NCI-H510A (cell line): ENCODE measurements at places on chromosomes 6 and 20.

DNA sequence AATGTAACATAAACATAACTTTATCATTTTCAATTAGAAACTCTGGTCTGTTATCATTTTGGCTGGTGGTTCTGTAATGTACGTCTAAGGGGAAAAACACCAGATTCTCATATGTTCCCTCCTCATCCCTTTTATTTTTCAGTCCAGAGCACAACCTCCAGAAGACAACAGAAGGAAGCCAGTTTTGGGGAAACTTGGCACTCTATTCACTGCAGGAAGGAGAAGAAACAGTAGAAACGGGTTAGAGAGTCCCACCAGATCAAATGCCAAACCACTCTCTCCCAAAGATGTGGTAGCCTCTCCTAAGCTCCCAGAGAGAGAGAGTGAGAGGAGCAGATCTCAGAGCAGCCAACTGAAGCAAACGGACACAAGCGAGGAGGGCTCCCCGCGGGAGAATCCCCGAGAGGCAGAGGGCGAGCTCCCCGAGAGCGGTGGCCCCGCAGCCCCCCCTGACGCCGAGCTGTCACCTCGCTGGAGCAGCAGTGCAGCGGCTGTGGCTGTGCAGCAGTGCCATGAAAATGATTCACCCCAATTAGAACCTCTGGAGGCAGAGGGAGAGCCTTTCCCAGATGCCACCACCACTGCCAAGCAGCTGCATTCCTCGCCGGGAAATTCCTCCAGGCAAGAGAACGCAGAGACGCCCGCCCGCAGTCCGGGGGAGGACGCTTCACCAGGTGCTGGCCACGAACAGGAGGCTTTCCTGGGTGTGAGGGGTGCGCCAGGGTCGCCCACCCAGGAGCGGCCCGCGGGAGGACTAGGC is 117.8 kb downstream of the RTN4IP1 start:
- DNase-seq, result no peak

GRCh38 chr6:138597336-138597735 is 98.0 kb upstream of the NHSL1 start:
- no peak for DNase-seq

DNA sequence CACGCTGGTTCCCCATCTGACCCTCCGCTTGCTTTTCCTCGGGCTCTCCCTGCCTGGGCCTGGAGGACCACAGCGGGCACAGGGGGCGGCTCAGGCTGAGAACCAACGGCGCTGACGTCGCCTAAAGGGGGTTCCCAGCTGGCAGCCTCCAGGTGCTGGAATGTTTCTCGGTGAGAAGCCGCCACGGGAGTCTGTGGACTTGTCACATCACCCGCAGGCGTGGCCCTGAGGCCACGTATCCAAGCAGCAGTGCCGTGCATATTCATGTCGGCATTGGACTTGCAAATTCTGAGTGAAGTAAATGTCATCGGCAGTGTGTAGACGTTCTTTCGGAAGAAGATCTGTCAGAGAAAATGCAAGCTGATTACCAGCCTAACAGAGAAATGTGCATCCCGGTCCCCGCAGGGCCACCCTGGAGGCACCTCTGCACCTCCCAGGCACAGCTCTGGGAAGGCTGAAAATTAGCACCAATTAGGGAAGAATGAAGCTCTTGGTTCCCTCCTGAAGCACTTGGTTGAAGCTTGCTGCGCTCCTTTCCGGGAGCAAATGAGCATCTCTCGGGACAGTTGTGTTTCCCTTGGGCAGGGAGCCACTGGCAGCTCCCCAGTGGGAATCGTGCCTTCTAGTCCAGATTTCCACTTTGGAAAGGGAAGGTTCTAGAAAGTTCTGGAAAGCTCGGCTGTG is 24.3 kb downstream of the NTSR1 start:
- DNase-seq, result no peak

DNA sequence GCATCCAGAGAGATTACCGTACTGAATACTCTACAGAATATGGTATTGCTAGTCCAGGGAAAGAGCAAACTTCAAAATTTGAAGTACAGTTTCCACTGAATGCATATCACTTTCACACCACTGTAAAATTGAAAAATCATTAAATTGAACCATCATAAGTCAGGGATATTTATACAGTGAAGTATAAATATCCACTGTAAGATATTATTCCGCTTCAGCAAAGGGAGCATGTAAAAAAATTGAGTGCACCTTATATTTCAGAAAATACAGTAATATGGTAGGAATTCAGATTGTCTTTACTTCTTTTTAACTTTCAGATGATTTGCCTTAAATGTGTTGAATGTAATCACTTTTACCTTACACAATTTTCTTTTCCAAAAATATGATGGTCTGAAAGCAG is 60.9 kb upstream of the TXNDC5 start:
- no peak for DNase-seq

DNA sequence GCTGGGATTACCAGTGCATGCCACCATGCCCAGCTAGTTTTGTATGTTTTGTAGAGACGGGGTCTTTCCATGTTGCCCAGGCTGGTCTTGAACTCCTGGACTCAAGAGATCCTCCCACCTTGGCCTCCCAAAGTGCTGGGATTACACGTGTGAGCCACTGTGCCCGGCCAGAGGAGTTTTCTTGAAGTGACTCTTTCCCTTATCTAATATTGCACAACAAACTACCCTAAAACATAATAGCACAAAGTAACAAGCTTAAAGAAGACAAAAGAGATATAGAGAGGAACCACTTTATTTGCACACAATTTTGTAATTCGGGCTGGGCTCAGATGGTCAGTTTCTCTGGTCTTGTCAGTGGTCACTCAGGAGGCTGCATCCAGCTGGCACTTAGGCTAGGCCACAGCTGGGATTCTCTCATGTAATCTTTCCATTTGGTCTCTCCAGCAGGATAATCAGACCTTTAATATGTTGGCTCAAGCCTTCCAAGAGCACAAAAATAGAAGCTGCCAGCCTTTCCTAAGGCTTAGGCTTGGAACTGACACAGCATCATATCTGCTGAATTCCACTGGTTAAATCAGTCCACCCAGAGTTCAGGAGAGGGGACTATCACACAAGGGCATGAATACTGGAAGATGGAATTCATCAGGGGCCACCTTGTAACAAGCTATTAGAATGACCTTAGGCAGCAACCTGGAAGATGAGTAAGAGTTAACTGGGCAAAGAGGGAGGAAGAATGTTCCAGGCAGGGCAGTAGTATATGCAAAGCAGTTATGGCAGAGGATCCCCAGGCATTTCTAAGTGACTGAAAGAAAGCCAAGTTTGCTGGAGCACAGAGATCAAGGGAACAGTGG is 56.7 kb upstream of the PNRC1 start:
- no peak for DNase-seq

- no peak for DNase-seq
Observed at GRCh38 chr20:46544576-46544975, 5.9 kb downstream of the OCSTAMP start.

GRCh38 chr20:57660922-57661745 is 40.9 kb upstream of the ZBP1 start:
- no peak for DNase-seq

DNA sequence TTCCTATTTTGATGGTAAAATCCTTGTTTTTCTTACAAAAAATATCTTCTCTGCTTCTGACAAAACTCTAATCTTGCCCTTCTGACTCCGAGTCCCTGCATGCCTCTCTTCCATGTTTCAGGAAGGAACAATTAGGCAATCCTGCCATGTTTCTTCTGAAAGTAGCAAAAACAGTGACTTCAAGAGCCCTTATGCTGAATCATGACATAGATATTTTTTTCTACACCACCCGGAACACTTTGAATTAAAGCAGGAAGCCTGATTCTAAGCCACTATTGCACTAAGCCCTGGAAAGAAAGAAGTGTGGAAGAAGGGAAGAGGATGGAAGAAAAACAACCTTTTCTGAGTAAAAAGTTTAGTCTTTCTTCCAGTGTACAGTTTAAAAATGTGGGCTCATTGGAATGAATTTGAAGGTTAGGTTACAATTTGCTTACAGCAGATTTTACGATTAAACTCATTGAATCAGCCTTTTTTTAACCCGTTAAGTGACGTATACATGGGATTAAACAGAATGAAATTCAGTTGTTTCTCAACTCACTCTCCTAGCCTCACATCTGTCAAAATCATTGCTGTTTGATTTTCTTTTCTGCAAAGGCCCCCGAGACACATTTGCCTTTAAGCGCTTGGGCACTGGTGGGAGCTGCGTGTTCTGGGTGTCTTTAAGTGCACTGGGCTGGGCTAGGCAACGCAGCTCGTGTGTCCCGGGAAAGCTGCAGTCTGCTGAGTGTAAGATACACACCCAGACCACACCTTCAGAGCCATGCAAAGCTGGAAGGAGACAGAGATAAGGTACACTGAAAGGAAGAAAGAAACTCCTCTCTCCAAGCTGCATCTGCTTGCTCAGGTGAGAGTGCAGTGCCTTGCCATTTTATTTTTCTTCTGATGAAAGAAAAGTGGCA is 159.4 kb upstream of the CITED2 start:
- DNase-seq, result no peak

DNA sequence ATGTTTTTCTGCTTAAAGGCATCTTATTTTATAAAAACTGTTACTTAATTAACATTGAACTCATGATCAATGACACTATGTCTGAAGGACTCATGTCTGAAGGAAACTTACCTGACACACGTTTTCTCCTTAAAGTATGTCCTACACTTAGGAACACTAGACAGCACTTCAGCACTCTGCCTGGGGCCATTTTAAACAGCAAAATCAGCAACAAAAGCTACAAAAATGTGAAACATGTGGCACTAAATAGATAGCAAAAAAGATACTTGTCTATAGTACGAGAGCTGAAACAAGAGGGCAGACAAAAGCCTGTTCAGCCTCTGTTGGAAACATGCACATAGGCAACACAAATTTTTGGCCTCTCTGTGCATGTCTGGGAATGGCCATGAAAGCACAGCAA is 93.5 kb upstream of the TMEM30A start:
- no peak for DNase-seq

- no peak for DNase-seq
Observed at GRCh38 chr6:70051197-70052124, 185.1 kb downstream of the COL19A1 start.

DNA sequence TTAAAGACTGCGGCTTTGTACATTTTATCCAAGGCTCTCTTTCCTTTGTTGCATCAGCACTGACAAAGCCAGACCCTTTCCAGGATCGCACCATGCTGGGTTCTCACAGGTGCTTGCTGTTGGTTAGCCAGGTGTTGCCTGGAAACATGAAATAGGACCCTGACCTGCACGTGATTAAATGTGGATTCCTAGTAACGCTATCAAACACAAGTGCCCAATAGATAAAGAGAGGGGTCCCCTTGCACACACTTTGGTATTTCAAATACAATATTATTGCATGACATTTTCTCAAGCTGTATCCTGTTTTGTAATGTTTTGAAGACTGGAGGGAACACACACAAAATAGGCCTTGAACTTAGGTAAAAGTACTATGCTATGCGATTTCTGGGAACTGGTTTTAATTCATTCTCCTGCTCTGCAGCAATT is 73.3 kb downstream of the AKAP12 start:
- peak; percentile 34 for DNase-seq

DNA sequence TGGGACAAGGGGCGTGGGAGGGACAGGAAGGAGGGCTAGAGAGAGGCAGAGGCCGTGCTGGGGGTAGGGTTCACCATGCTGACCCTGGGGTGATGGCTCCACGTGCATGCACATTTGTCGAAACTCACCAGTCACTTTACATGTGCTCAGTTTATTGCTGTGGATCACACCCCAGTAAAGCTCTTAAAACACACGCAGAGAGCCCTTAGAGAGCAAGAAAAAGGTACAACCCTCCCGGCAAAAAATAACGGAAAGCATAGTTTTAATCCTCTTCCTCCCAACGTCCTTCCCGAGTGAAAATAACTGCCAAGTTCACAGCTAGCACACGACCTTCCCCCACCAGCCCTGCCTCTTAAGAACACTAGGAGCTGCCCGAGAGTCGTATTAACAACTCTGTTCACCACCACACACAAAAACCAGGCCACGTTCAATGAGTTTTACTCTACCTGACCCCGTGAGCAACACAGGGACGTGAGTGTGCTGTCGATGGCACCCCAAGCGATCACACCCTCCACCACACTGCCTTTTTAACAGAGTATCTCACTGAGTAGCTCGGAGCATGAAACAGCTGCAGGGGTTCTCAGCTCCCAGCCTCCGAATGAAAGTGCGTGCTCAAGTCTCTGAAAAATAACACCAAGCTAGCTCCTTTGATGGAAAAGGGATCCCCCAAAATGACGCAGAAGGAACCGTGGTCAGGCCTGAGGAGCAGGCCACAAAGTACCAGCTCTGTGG is 39.7 kb downstream of the TAF4 start:
- no peak for DNase-seq

GRCh38 chr20:19497064-19497463 is 261.0 kb upstream of the RIN2 start:
- no peak for DNase-seq

- DNase-seq, result no peak
Observed at GRCh38 chr6:46273911-46274310, 103.1 kb upstream of the ENPP5 start.

DNA sequence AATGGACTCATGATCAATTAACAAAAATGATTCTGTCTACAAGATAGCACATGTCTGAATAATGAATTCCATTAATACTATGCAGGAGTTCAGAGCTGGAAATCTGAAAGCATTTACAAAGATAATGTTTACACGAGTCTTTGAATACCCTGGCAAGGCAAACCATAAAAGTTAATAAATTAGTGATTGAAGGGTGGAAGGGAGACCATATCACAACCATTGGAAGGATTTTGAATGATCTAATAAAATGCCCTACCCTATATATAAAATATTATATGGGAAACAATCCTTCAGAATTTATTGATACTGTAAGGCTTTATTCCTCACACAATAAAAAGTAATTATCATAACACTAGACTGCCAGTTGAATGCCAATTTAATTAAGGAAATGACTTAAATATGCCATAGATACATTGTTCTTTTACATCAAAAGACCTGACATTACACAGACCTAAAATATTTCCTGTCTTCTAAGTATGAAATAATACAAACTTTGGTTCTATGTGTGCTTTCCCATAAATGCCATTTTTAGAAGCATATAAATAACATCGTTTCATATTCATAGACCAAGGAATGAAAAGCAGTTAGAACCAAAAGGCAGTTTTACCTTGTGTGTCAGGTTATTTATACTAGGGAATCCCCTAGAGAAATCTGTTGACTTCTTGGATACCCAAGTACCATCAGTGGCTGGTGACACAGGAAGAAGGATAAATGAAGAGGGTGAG is 249.2 kb upstream of the MARCKS start:
- DNase-seq, result no peak

DNA sequence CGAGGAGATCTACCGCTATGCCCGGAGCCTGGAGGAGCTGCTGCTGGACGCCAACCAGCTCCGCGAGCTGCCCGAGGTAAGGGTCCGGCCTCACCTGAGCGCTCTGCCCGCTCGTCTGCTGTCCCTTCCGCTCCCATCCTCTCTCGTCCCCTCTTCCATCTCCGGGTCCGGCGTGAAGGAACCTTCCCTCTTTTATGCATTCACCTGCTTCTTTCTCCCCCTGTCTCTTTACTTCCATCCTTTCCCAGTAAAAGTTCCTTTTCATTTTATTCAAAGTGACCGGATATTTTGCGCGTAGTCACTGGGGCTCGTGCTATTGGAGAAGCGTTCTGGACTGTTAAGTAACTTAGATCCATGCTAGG is 516 bp downstream of the LRRC1 start:
- DNase-seq, result peak; percentile 78

DNA sequence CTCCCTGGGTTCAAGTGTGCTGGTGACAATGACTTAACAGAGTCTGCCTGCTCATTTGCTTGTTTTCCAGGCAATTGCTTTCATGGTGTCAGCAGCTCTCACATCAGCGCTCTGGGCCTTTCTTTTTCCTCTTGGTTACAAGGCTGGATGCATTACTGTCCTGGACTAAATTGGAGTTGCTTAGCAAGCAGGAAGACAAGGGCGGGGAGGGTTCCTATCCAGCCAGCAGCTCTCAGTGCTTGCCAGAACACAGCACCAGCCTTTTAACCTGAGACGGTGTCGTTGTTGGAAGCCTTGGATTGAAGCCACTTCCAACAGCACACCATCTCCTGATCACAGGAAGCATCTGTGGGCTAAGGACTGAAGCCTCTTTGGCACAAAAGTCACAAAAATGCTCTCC is 606.9 kb downstream of the CDH26 start:
- no peak for DNase-seq
